ENCODE measurements at places on chromosomes 5 and 9. TPM values are rescaled to one million over a fixed set of nuclear protein-coding genes. Genes with fewer than 3 reads are reported as not detected.

DNA sequence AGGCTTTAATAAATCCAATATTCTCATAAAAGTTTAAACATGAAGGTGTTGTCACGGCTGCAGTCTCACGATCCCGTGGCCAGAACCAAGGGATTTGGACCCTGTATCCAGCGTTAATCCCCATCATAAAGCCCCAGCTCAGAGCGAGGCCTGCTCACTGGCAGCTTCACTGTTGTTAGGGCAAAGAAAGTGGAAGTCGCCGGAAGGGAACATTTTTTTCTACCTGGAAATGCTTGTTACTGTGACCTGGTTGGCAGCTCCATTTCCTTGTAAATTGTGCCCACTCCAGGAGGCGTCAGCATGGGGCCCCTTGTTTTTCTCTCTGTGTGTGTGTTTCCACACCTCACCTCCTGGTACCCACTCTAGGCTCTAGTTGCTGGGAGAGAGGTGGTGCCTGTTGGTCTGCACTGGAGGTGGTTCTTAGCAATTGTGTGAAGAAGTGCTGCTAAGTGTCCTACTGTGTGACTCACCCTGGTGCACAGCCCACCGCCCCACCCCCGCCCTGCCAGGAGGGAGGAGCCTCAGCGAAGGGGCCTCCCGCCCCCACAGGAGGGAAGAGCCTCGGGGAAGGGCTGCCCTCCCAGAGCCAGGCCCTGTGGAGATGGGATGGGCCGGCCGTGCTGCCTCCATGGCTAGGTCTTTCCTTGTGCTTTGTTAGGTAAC lies 105.1 kb downstream of the EHMT1 start:
- H3K27ac ChIP-seq, result peak overlapping the region; percentile 62
- no peak for DNase-seq
- no peaks in the 10 kb centered on the region for H3K27me3 ChIP-seq
- no peak overlapping the region for H3K4me3 ChIP-seq
- H3K36me3 ChIP-seq, result peaks cover 40% of the 10 kb centered on the region
- H3K4me1 ChIP-seq, result peaks cover 52% of the 10 kb centered on the region

- no peaks in the 10 kb centered on the region for H3K27me3 ChIP-seq
- H3K4me1 ChIP-seq, result peaks cover 3% of the 10 kb centered on the region
- H3K27ac ChIP-seq, result no peak overlapping the region
- no peak overlapping the region for H3K4me3 ChIP-seq
These were observed 39.6 kb downstream of the SYK start for GRCh38 chr9:90841213-90841612.

GRCh38 chr5:125257057-125257972 lies 510.9 kb upstream of the ZNF608 start:
- H3K36me3 ChIP-seq, result no peaks in the 10 kb centered on the region
- H3K27ac ChIP-seq, result no peak overlapping the region
- no peaks in the 10 kb centered on the region for H3K4me1 ChIP-seq
- no peak for DNase-seq
- no peaks in the 10 kb centered on the region for H3K27me3 ChIP-seq
- no peak overlapping the region for H3K4me3 ChIP-seq

DNA sequence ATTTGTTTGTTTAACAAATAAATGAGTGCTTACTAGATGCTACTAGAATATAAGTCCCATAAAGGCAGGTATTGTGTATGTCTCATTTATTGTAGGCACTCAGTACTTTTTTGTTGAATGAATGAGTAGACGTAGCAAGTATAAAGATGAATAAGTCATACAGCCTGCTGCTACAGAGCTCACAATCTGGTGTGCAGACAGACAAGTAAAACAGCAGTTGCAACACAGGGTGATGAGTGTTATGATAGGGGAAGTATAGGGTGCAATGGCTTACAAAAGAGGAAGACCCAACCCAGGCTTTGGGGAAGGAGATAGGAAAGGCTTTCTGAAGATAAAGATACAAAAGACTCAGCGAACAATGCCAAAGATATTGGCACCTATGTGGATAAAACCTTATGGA lies 47.7 kb downstream of the SH3RF2 start:
- peak; percentile 23 for DNase-seq
- H3K4me3 ChIP-seq, result no peak overlapping the region
- H3K27me3 ChIP-seq, result no peaks in the 10 kb centered on the region
- H3K4me1 ChIP-seq, result no peaks in the 10 kb centered on the region
- H3K27ac ChIP-seq, result no peak overlapping the region
- H3K36me3 ChIP-seq, result no peaks in the 10 kb centered on the region

DNA sequence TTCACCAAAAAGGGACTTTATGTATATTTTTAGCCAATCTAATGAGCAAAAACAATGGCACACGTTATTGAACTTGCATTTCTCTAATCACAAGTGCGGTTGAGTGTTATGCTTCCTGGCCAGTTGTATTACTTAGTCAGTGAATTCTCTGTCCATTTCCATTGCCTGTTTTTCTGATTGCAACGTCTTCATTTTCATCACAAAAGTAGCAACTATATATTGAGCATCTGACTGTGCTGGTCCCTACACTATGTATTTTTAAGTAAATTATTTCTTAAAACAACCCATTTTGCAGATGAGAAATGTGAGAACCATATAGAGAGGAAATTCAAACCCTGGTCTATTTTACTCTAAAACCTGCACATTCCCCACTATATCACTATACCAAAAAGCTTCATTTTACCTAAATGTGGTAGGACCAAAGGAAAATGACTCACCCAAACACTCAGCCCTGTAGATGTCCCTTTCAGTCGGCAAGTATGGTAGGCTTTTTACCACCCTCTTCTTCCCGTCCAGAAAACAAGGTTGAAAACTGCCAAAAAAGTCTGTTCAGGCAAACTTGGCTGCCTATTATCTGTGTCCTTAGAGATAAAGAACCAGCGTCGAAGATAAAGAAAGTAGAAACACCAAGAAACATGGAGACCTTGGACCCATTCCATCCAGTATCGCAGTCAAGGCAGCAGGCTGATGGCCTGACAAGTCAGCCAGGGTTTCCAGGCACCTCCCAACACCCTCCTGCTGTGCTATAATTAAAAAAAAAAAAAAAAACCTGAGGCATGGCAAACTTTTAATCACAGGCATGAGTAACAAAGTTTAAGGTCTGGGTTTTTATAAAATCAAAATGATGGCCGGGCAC lies 18.8 kb upstream of the FAM13B start:
- no peak overlapping the region for H3K4me3 ChIP-seq
- H3K27ac ChIP-seq, result no peak overlapping the region
- no peaks in the 10 kb centered on the region for H3K27me3 ChIP-seq
- no peak for DNase-seq
- no peaks in the 10 kb centered on the region for H3K4me1 ChIP-seq
- H3K36me3 ChIP-seq, result no peaks in the 10 kb centered on the region

DNA sequence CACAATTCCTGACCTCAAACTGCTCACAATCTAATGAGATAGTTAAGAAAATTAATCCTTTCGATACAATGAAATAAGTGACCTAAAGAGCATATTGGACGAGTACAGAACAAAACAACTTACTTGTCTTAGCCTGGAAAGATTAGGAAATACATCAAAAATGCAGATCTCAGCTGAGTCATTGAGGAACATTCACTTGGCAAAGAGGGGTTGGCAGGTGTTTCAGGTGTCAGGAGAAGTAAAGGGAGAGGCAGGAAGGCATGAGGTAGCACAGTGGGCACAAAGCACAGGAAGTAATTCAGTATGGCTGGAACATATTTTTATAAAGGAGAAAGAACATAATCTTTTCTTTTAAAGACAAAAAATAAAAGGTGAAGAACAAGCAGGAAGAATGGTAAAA lies 628.8 kb upstream of the RGMB start:
- no peaks in the 10 kb centered on the region for H3K36me3 ChIP-seq
- H3K4me1 ChIP-seq, result no peaks in the 10 kb centered on the region
- no peak for DNase-seq
- no peak overlapping the region for H3K27ac ChIP-seq

DNA sequence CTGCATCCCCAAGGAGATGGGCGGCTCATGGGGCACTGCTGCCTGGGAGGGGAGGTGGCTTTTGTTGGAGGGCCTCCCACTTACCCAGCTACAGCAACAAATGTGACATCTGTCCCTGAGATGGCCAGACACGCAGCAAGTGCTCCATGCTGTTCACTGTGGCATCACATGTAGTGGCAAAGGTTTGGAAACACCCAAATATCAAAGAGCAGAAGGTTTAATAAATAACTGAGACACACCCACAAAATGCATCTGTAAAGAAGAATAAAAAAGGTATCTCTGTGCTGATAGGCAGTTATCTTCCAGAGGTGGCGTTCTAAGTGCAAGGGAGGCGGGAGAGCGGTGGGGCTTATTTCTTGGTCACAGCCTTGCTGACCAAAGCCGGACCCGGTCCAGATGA lies 23.3 kb upstream of the CLPTM1L start:
- H3K4me1 ChIP-seq, result no peaks in the 10 kb centered on the region
- H3K27ac ChIP-seq, result no peak overlapping the region
- H3K27me3 ChIP-seq, result peaks cover 13% of the 10 kb centered on the region
- H3K4me3 ChIP-seq, result no peak overlapping the region
- H3K36me3 ChIP-seq, result no peaks in the 10 kb centered on the region

- DNase-seq, result no peak
- no peak overlapping the region for H3K4me3 ChIP-seq
- peaks cover 2% of the 10 kb centered on the region for H3K36me3 ChIP-seq
- no peaks in the 10 kb centered on the region for H3K27me3 ChIP-seq
- no peaks in the 10 kb centered on the region for H3K4me1 ChIP-seq
These were observed 40.4 kb downstream of the CCL28 start for GRCh38 chr5:43371821-43372220.

DNA sequence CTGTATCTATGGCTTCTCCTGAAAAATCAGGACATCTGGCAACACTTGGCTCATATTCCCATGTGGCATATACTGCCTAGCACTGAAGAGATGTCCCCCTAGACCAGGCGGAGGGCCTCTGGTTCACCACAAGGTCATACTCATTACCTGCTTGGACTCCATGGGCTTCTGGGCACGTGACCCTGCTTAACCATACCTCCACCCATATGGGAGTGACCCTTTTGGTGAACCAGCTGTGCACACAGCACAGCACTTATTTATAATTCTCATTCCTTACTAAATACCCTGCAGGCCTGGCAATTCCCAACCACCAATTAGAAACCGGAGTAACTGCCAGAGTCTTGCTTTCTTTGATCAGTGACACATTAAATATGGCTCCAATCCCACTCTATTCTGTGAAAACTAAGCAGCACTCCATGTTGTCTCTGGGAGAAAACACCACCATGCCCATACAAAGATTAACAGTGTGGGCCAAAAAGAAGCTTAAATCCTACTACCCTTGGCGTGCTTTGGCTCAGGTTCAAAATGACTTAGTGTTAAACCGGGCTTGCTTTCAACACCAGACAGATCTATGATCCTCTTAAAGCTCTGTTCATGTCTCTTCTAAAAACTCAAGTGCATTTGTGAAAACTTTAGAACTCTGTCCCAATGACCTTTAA lies 57.7 kb downstream of the MTMR12 start:
- no peak for DNase-seq
- no peak overlapping the region for H3K27ac ChIP-seq
- peaks cover 67% of the 10 kb centered on the region for H3K36me3 ChIP-seq
- H3K27me3 ChIP-seq, result no peaks in the 10 kb centered on the region

- no peaks in the 10 kb centered on the region for H3K36me3 ChIP-seq
- no peak overlapping the region for H3K27ac ChIP-seq
- no peaks in the 10 kb centered on the region for H3K4me1 ChIP-seq
- no peaks in the 10 kb centered on the region for H3K27me3 ChIP-seq
These were observed 166.7 kb downstream of the TTLL11 start for GRCh38 chr9:121926351-121926801.

- no peak for DNase-seq
- no peaks in the 10 kb centered on the region for H3K27me3 ChIP-seq
- H3K4me3 ChIP-seq, result no peak overlapping the region
- no peaks in the 10 kb centered on the region for H3K36me3 ChIP-seq
- no peaks in the 10 kb centered on the region for H3K4me1 ChIP-seq
These were observed 14.2 kb upstream of the TTLL11 start for GRCh38 chr9:122107291-122107805.

- no peak overlapping the region for H3K4me3 ChIP-seq
- H3K36me3 ChIP-seq, result no peaks in the 10 kb centered on the region
- no peaks in the 10 kb centered on the region for H3K4me1 ChIP-seq
- no peaks in the 10 kb centered on the region for H3K27me3 ChIP-seq
- H3K27ac ChIP-seq, result no peak overlapping the region
- no peak for DNase-seq
These were observed 107.4 kb upstream of the LHFPL2 start for GRCh38 chr5:78755822-78756429.

- no peak for DNase-seq
- H3K4me3 ChIP-seq, result no peak overlapping the region
- H3K4me1 ChIP-seq, result no peaks in the 10 kb centered on the region
- H3K27ac ChIP-seq, result no peak overlapping the region
These were observed 26.4 kb upstream of the NOTCH1 start for GRCh38 chr9:136572003-136572827.

- H3K4me3 ChIP-seq, result no peak overlapping the region
- no peak for DNase-seq
- no peak overlapping the region for H3K27ac ChIP-seq
- peaks cover 9% of the 10 kb centered on the region for H3K27me3 ChIP-seq
- no peaks in the 10 kb centered on the region for H3K4me1 ChIP-seq
These were observed 148.5 kb downstream of the BNC2 start for GRCh38 chr9:16721972-16722371.

- H3K4me1 ChIP-seq, result no peaks in the 10 kb centered on the region
- H3K27me3 ChIP-seq, result no peaks in the 10 kb centered on the region
- no peak for DNase-seq
- no peaks in the 10 kb centered on the region for H3K36me3 ChIP-seq
- H3K27ac ChIP-seq, result no peak overlapping the region
These were observed 232.1 kb downstream of the SH3GL2 start for GRCh38 chr9:17810728-17811571.

DNA sequence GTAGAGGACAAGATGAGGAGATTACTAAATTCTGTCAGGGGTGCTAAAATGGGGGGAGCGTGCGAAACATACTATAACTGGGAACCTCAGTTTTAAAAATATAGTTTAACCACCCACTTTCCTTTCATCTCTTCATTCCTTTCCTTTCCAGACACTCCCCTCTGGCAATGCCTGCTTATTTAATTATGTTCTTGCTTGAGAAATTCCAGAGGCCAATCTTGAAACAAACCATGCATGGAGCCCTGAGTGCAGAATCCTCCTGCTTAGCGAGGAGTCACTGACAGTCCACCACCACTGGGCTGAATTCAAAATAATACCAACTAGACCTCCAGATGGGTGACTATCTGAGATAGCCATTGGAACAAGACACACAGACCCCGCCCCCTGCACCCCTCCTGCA lies 29.7 kb upstream of the C9orf72 start:
- H3K36me3 ChIP-seq, result no peaks in the 10 kb centered on the region
- H3K4me3 ChIP-seq, result no peak overlapping the region
- no peak for DNase-seq
- H3K27ac ChIP-seq, result no peak overlapping the region
- no peaks in the 10 kb centered on the region for H3K4me1 ChIP-seq
- H3K27me3 ChIP-seq, result no peaks in the 10 kb centered on the region

The LTC4S gene
- total RNA-seq, result 4.2 TPM

The MAML1 gene
- 22.2 TPM for total RNA-seq

The ADGRD2 gene
- not detected for total RNA-seq

The PCDHA1 gene
- total RNA-seq, result not detected

The ICE1 gene
- total RNA-seq, result 39.1 TPM

The LRRC70 gene
- 7.3 TPM for total RNA-seq

The MARCHF11 gene
- total RNA-seq, result not detected

The DIRAS2 gene
- total RNA-seq, result not detected

Measured in CD4-positive, alpha-beta T cell (primary cell).